Fibroblast of lung (primary cell): ENCODE measurements at places on chromosomes 2 and 18. TPM values are rescaled to one million over a fixed set of nuclear protein-coding genes. Genes with fewer than 3 reads are reported as not detected.

DNA sequence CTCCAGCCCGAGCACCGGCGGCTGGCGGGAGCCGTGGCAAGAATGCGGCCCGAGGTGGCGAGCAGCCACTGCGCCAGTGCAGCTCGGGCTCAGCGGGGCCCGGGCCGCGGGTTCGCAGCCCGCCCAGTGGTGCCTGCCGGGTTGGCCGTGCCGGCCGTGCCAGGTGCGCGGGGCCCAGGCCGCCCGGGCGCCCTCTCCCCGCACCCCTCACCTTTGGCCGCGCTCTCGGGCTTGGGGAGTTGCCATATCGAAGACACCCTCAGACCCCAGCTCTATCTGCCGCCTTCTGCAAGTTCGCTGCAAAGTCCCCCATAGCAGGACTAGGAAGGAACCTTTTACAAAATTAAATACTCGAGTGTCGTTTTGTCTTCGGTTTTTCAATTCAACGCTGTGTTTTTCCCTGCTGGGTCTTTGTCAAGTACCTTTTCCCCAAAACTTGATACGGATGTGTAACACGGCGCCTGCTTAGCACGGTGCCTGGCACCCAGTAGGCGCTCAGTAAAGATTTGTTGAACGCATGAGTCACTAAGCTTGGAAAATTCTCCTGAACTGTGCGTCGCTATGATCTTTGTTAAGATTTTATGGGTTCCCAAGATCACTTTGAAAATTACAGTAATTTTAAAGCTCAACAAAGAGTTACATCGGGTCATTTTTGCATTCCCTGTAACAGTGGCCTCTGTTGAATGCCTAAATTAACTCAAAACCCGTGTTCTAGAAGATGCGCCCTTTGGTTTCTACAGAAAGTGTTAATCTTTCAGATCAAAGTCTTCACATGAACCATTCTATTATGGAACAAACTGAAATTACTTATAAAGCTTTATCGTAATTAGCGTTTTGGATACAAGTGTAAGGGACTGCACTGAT is 750 bp downstream of the STRADB start:
- H3K36me3 ChIP-seq: no peaks in the 10 kb centered on the region
- H3K4me3 ChIP-seq: peak overlapping the region; percentile 76
- H3K27me3 ChIP-seq: no peaks in the 10 kb centered on the region
- H3K4me1 ChIP-seq: no peaks in the 10 kb centered on the region

The CRYGC gene
- polyA plus RNA-seq: not detected in 2 replicates

The SERPINB3 gene
- not detected in 2 replicates for polyA plus RNA-seq

The ZNF385B gene
- 0.06 TPM in 1 of 2 replicates, not detected in the other for polyA plus RNA-seq

The ZAP70 gene
- polyA plus RNA-seq: 0.10 TPM in 1 of 2 replicates, not detected in the other

DNA sequence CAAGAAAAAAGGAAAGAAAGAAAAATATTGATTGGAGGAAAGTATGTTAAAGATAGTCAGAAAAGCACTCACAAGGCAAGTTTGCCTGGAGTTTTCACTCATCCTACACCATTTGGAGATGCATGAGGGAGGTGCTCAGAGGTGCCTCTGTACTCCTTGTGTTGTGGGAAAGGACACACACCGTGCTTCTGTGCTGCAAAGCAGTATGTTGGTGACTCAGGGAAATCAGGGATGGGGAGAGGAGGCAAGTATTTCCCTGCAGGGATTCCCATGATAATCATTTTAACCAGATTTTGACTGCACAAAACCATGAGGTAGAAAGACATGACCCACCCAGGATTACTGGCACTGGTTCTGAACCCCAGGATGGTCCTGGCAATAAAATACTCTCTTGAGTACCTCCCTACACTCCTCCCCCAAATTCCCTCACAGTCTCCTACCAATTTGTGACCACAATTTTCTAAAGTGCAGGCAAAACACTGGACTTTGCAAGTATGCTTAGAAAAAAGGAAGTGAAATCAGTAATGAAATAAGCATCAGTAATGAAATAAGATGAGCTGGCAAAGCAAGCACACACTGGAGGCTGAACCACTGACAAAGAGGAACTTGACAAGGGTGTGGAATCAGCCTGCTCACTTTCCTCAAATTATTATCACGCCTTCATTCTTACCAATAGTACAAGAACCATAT is 155.5 kb upstream of the ACVR2A start:
- no peak for DNase-seq
- H3K36me3 ChIP-seq: no peaks in the 10 kb centered on the region
- no peaks in the 10 kb centered on the region for H3K4me1 ChIP-seq
- no peak overlapping the region for H3K27ac ChIP-seq
- no peak overlapping the region for H3K4me3 ChIP-seq
- H3K27me3 ChIP-seq: no peaks in the 10 kb centered on the region

DNA sequence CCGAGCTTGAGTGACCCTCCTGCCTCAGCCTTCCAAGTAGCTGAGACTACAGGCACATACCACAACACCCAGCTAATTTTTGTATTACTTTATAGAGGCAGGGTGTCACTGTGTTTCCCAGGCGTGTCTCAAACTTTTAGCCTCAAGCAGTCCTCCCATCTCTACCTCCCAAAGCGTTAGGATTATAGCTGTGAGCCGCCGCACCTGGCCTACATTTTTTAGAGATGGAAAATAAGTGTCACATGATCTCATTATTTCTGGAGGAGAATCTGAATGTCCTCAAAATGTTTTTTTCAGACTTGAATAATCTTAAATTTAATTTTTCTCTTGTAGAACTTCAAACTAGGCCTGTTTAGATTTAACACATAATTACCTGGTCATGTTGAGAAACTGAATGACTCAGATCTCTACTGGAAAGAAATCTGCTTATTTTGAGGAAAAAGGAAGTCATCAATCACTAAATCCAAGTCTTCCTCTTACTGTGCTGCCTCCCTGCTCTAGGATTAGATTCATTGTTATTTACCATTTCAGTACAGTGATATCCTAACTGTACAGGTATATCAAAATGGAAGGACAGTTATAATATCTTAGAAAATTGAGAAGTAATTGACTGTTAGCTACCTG is 92.4 kb downstream of the COX7A2L start:
- H3K27ac ChIP-seq: no peak overlapping the region
- no peak overlapping the region for H3K4me3 ChIP-seq
- H3K36me3 ChIP-seq: no peaks in the 10 kb centered on the region

The MAP3K20 gene
- 59.3 and 105 TPM in 2 replicates for polyA plus RNA-seq

- no peak overlapping the region for H3K4me3 ChIP-seq
- no peaks in the 10 kb centered on the region for H3K27me3 ChIP-seq
- peaks cover 3% of the 10 kb centered on the region for H3K4me1 ChIP-seq
- no peaks in the 10 kb centered on the region for H3K36me3 ChIP-seq
- DNase-seq: no peak
- H3K27ac ChIP-seq: no peak overlapping the region
Observed at GRCh38 chr2:133503927-133504326, 64.3 kb downstream of the NCKAP5 start.

- H3K4me3 ChIP-seq: no peak overlapping the region
- H3K36me3 ChIP-seq: no peaks in the 10 kb centered on the region
- H3K27me3 ChIP-seq: peaks cover 46% of the 10 kb centered on the region
- H3K4me1 ChIP-seq: no peaks in the 10 kb centered on the region
Observed at GRCh38 chr2:26917135-26917836, 53.2 kb upstream of the MAPRE3 start.

The DSG2 gene
- 1.1 and 1.6 TPM in 2 replicates for polyA plus RNA-seq

The ABCB11 gene
- polyA plus RNA-seq: not detected in 2 replicates

The OTOS gene
- polyA plus RNA-seq: not detected in 2 replicates

The ELP2 gene
- 72.4 and 96.6 TPM in 2 replicates for polyA plus RNA-seq

DNA sequence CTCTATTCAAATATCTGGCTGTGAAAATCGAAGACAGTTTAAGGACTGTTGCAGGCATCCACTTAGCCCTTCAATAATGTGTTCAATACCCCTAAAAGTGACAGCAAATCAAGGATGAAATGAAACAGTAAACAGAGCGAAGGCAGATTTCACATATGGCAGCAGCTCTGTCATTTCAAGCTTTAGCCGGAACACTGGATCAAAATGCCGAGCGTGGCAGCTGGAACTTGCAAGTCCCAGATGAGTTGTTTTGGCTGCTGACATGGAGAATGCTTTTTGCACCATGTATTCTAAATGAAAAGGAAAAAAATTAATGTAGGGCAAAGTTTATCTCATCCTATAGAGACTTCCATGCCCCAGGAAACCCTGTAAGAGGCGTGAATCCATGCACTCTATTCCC is 18.0 kb downstream of the LRRC30 start:
- H3K27ac ChIP-seq: no peak overlapping the region
- H3K27me3 ChIP-seq: no peaks in the 10 kb centered on the region
- no peak overlapping the region for H3K4me3 ChIP-seq
- DNase-seq: no peak

DNA sequence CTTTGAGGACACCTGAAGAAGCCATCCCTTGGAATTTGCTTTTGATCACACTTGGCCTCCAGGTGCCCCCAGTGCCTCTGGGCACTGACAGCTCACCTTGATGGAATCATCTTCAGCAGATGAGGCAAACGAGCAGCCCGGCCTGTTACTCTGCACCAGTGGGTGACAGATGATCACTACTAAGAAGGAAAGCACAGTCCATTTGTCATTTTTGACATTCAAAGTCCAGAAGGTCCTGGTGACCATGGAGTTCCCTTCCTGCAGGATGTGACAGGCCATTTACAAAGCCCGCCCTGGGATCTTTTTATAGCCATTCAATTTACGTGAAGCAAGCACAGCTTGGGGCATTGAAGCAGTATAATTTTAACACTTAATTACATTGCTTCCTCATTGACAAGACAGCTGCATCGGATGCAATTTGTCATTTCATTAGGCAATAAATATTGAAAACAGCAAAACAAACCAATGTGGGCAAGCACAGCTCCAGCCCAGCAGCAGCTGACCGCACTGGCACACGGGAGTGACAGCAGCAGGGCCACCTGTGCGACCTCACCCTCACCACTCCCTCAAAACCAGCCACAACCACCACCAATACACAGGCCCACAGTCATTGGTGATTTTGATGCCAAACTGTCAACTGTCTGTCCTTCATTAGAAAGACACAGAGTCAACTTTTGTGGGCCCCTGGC is 76.0 kb upstream of the SLC66A3 start:
- no peaks in the 10 kb centered on the region for H3K36me3 ChIP-seq
- no peaks in the 10 kb centered on the region for H3K4me1 ChIP-seq
- no peak for DNase-seq
- H3K27me3 ChIP-seq: no peaks in the 10 kb centered on the region
- no peak overlapping the region for H3K27ac ChIP-seq

DNA sequence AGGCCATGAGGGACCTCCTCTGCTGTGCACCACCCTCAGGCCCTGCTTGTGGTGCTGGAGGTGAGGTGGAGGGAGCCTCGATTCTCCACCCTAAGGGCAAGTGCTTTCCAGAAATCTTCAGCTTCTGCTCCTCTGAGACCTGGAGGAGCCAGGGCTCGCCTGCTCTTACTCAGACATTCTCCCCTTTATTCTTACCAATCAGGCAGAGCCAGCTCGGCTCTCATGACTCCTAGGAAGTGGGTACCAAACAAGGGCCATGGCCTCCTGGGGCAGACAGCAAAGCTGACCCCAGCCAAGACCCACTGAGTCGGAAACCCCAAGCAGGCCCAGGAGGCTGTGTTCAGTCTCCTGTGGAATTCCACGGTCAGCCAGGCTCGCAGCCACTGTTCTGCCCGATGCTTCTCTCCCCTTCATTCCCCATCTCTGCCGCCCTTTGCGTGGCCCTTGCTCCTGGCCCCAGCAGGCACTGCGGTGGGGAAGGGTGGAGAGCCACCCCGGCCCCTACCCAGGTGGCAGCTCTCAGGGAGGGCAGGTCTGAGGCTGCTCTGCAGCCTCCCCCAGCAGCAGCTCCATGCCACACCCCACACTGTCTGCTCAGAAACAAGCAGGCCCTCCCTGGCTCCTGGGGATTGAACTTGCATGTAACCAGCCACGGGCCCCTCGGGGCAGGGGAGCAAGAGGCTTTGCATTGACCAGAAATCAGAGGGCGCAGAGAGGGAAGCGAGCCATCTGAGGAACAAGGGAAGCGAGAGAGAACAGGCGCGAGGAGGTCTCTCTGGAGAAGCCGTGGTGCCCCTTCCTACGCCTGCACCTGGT is 24.0 kb downstream of the HS1BP3 start:
- peaks cover 5% of the 10 kb centered on the region for H3K36me3 ChIP-seq
- H3K4me3 ChIP-seq: no peak overlapping the region
- peak overlapping the region; percentile 57 for H3K27ac ChIP-seq

The DNAJC5G gene
- polyA plus RNA-seq: not detected in 2 replicates

The AQP12B gene
- not detected in 2 replicates for polyA plus RNA-seq

- H3K27me3 ChIP-seq: no peaks in the 10 kb centered on the region
- H3K4me1 ChIP-seq: peaks cover 2% of the 10 kb centered on the region
- no peak overlapping the region for H3K4me3 ChIP-seq
- no peak for DNase-seq
- no peak overlapping the region for H3K27ac ChIP-seq
- H3K36me3 ChIP-seq: no peaks in the 10 kb centered on the region
Observed at GRCh38 chr18:9058406-9058805, 44.1 kb upstream of the NDUFV2 start.

DNA sequence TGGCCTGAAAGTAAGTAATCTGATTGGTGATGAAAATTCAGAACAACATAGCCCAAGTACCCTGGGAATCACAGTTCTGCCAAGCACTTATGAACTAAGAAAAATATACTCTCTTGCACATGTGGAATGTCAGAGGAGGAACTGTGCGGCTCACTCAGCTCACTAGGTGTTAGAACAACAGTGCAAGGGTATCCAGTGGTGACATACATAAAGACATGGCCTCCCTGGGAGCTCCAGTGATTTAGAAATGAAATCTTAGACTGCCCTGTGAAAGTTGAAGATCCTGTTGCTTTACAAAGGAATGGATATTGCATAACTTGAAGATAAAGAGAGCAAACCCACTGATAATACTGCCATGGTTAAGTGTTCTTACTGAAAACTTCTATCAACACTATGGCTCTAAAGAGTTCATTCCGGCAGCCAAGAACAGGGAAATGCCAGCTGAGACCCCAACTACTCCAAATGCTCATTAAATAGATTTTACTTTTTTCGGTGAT is 246.2 kb downstream of the ARHGAP15 start:
- H3K27me3 ChIP-seq: no peaks in the 10 kb centered on the region
- H3K4me1 ChIP-seq: no peaks in the 10 kb centered on the region
- H3K36me3 ChIP-seq: no peaks in the 10 kb centered on the region
- H3K4me3 ChIP-seq: no peak overlapping the region
- H3K27ac ChIP-seq: no peak overlapping the region

- H3K4me3 ChIP-seq: peak overlapping the region; percentile 93
- no peaks in the 10 kb centered on the region for H3K27me3 ChIP-seq
- peak overlapping the region; percentile 93 for H3K27ac ChIP-seq
- DNase-seq: peak; percentile 41
- peaks cover 10% of the 10 kb centered on the region for H3K36me3 ChIP-seq
Observed at GRCh38 chr2:66437109-66437690, 2.3 kb downstream of the MEIS1 start.

The ABCG5 gene
- polyA plus RNA-seq: not detected in 2 replicates

- H3K27ac ChIP-seq: no peak overlapping the region
- no peak overlapping the region for H3K4me3 ChIP-seq
- H3K36me3 ChIP-seq: no peaks in the 10 kb centered on the region
- H3K4me1 ChIP-seq: peaks cover 3% of the 10 kb centered on the region
Observed at GRCh38 chr18:74946646-74947375, 262.1 kb downstream of the PTGR3 start.

The WNT10A gene
- not detected in 2 replicates for polyA plus RNA-seq
